Left renal pelvis (tissue), 4 donors: ENCODE measurements at places on chromosomes 11 and 22.

- DNase-seq = no peak
Measured at GRCh38 chr11:1233351-1234053, 10.6 kb downstream of the MUC5B start.

DNA sequence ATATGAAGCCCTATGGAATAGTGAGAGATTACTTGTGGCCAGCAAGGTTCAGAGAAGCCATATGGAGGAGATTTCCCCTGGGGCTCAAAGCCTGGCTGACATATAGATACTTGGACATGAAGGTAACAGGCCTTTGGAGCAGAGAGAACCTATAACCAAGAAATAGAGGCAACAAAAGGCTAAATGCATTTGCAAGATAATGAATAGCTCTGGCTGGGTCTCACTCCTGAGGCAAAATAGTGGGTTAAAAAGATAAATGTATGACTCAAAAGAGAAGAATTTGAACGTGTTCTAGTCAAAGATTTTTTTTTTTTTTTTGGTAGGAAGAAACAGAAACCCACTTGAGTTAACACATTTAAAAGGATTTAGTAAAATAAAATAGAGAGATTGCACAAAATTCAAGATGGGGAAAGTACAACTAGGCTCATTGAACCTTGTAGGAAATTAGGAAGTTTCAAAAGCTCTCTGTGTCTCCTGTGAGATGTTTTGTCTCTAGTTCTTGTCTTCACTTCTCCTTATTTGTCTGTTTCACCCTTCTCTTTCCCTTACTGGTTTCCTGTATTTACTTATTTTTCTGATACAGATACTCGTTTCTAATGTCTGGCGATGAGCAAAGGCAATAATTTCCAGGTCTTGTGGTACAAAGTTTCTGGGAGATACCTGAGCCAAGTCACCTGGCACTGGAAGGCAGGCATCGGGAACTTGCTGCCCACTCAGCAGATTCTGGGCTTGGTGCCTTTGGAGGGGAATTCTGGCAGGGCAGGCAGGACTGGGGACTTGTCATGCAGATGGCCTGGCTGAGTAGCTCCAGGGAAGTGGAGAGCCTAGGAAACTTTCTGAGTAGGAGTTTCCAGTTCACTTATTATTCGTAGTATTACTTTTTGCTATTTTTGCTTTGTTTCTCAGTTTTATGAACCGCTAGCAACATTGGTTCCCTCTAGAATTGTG lies 49.2 kb upstream of the SESN3 start:
- DNase-seq = no peak

DNA sequence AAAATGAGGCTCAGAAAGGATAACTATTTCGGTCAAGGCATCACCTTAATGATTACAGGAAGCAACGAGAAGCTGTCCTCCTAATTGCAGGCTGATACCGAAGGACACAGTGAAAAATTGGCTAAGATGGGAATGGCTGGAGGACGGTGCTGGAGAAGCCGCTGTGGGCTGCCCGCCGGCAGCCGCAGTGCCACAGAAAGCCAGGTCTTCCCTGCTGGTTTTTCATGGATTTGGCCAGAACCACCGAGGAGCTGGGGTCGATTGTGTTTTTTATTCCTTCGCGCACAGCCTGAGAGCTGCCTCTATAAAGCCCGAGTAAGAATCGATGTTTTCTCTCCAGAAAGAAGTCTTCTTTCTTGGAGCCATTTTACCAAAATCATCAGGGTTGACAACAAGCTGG lies 1484.2 kb downstream of the BRD1 start:
- DNase-seq = no peak

DNA sequence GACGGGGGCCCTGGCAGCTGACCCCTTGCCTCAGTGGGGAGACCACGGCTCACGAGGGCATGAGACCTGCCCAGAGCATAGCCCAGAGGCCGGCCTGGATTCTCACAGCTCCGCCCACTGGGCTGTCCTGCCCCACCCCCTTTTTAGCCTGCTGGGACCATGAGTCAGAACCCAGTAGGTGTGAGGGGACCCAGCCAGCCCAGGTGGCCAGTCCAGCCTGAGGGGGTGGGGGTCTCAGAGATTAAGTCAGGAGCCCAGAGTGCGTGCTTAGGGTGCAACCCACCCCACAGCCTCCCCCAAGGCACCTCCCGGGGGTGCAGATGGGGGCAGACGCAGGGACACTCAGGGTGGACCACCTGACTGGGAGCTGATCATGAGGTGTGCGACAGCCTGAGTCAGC lies 40.1 kb upstream of the PPARA start:
- no peak for DNase-seq

- no peak for DNase-seq
Measured at GRCh38 chr22:46633334-46633890, 13.2 kb downstream of the GRAMD4 start.

GRCh38 chr11:15742626-15743519 lies 613.5 kb downstream of the SOX6 start:
- DNase-seq = no peak

DNA sequence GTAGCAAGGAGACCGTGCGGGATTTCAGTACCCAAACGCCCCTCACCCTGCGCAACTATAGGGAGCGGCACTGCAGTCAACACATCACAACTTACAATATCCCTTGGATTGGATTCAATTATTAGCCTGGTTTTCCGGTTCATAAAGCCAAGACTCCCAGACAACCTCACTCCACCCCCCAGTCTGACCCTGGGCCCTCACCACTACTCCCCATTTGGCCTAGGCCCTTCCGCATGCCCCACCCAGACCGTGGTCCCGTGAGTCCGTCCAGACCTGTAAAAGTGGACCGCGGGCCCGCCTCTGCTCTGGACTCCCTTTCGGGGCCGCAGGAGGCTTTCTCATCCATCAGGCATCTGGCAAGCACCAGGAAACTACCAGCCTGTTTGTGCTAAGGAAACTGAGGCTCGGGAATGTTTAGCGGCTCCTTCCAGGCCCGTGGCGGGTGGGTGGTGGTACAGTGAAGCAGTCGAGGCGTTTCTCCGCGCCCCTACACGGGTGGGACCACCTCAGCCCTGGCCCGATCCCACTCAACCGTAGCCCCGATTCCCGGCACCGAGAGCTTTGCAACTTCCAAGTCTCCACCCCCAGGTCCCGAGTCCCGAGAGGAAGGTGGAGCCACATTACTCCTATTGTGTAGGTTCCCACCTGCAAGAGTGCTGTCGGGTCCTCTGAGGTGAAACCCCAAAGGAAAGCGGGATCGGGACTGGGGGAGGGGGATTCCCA lies 679 bp upstream of the DPP3 start:
- no peak for DNase-seq

GRCh38 chr22:32175683-32176644 lies 16.9 kb upstream of the C22orf42 start:
- DNase-seq = no peak

DNA sequence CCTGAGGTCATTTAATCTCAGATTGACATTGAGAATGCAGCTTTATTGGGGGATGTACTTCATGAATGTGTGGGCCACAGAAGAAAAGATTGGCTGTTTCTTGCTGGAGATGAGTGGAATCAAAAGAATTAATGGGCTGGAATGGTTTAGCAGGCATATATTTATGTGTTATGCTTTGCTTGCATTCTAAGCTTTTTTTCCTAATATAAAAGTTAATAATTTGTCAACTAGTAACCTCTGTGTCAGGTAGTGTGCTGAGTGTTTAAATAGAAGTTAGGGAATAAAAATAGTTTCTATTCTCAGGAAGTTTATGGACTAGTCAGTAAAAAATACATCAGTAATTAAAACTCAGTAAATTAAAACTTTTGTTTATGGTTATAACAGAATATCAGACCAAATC lies 67.4 kb upstream of the PRODH start:
- DNase-seq = no peak

GRCh38 chr11:77036398-77036797 lies 2.2 kb downstream of the B3GNT6 start:
- no peak for DNase-seq

GRCh38 chr11:42337786-42338455 lies 878.5 kb upstream of the LRRC4C start:
- DNase-seq = no peak

GRCh38 chr22:19420321-19420720 lies 11.2 kb downstream of the HIRA start:
- DNase-seq = no peak

DNA sequence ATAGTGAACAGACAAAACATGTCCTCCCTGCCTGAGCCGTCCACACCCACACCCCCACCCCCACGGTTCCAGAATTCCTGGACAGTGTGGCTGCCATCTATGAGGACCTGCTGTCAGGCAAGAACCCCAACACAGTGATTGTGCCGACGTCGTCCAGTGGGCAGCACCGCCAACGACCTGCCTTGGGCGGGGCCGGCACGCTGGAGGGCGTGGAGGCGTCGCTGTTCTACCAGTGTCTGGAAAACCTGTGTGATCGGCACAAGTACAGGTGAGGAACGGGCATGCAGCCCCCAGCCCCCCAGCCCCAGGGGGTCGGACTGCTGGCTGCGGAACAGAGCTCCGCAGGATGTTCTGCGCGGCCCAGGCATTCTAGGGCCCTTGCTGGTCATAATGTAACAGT lies 19.7 kb downstream of the ARFGAP2 start:
- DNase-seq = no peak

GRCh38 chr11:122215244-122215992 lies 99.4 kb upstream of the BLID start:
- no peak for DNase-seq

- no peak for DNase-seq
Measured at GRCh38 chr11:7606496-7606895, 66.8 kb downstream of the CYB5R2 start.

- DNase-seq = no peak
Measured at GRCh38 chr11:71425860-71426259, 22.3 kb downstream of the DHCR7 start.

GRCh38 chr11:69641681-69642548 lies 959 bp downstream of the CCND1 start:
- no peak for DNase-seq

DNA sequence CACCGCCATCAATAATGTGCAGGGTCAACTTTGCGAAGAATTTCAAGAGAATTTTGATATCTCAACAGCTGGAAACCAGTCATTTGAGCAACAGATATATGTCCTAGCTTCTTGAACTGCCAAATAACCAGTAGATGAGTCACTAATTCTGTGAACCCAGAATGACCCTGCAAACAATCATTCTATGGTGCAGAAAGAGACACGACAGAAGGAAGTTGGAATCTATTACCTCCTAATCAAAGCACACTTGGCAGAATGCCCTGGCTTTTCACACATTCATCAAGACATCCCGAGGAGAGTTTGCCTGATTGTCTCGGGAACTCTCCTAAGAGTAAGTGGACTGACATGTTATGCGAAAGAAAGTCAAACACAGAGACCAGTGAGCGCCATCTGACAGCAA lies 621.1 kb downstream of the OPCML start:
- DNase-seq = no peak

- DNase-seq = no peak
Measured at GRCh38 chr11:1717745-1718144, 20.8 kb downstream of the KRTAP5-6 start.

DNA sequence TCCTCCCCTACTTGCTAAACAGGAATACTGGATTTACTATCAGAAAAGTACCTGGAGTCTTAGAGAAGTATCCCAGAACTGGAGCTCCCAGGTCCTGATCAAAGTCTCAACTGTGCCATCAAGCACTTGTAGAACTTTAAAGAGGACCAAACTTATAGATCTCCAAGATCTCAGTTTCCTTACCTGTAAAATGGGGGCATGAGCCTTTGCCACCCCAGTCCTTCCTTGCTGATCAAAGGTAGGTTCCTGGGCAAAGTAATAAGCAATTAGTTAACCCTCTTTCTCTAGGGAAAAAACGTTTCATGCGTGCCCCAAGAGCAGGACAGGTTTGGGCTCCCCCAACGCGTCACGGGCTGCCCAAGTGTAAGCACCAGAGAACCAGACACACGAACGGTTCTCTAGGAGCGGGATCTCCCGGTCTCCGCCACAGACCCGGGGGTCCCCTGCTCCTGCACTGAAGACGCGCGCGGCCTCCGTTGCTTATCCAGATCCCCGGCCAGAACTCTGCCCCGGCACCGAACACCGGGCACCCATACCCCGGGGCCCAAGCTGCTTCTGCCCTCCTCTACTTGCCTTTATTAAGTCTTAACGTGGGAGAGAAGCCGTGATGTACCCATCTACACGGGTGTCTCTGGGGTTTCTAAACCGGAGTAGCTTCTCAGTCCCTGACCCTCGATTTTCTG lies 505 bp downstream of the ZNF214 start:
- DNase-seq = no peak

- DNase-seq = no peak
Measured at GRCh38 chr11:126537492-126537891, 182.0 kb downstream of the ST3GAL4 start.

DNA sequence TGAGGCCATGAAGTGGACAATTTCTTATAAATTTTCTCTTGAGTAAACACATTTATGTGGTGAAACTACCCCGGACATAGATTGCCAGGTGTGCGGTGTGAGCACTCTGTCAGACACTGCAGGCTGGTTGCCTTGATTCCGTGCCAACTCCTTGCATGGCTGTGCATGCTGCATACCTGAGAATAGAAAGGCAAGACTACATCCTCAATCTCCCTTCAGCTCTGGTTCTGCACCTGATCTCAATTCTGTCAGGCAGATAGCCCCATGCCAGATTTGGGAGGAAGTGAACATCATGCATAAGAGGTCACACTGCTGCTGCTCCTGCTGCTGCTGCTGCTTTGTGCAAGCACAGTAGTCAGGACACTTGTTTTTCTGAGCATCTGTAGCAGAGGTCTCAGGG lies 42.5 kb upstream of the DEUP1 start:
- DNase-seq = no peak

DNA sequence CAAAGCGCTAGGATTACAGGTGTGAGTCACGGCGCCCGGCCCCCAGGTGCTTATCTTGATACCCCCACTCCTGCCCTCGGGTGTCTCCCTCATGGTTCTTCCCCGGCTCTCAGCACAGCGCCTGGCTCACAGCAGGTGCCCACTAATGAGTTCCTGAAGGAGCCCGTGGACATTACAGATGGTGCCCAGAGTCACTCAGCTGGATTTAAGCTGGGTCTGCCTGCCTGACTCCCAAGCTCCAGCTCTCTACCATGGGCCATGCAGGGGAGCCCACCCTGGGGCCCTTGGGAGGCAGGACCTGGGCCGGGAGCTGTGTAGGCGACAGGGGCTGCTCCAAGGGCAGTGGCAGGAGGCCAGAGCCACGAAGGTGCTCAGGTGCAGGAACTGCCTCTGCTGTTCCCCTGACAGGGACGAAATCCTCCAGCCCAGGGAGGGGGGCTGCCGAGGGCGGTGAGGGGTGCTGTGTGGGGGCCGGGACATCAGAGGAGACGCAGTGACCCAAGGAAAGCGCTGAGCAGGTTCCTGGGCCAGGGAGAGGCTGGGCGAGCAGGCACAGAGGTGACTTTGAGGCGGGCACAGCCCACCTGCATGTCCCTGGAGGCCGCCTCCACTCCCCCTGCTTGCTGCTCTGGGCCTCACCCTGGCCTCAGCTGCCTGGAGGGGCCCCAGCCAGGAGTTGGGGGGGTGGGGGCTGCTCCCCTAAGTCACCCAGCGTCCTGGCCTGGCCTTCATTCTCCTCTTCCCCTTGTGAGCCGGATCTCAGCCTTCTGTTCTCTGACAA lies 14.6 kb upstream of the FLRT1 start:
- no peak for DNase-seq

DNA sequence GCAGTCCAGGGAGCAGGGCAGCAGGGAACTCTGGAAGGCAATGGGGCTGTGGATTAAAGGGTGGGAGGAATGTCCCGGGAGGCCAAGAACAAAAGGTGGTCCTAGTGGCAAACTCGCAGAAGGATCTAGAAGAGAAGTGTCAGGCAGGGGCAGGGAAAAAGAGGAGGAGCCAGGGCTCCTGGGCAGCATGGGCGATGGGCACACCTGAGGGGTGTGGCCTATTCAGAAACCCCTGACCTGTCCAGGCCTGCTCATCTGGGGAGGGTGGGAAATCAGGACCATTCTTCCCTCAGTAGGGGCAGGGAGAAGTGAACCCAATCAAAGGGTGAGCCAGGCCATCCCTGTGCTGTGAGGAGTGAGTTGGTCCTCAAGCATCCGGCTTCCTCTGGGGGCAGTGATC lies 108.6 kb downstream of the TRIM29 start:
- DNase-seq = no peak
